T-helper 9 cell (primary cell): ENCODE measurements at places on chromosomes 7 and 10.
A peak's percentile ranks its signal among the peaks of the same experiment; 100 is the strongest.

- no peak for DNase-seq
These were observed 178.8 kb upstream of the NEBL start for GRCh38 chr10:21075880-21076279.

GRCh38 chr7:27202018-27202861, 2.3 kb upstream of the HOXA13 start:
- no peak for DNase-seq

DNA sequence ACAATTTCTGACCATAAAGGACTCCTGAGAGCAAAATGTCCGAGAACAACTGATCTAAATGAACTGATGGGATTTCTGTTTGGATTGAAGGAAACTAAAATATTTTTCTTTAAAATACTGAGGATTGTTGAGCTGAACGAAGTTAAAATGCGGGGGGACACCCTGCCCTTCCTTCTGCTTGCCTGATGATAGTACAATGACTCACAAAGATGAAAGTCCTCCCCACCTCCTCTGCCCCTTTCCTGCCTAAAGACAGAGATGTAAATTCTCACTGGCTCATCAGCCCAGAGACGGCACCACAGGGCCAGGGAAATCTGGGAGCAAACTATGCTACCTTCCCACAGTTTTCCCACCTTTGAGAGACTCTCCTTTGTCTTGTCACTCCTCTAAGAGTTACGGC, 180.6 kb downstream of the PHTF2 start:
- DNase-seq: no peak

- DNase-seq: no peak
These were observed 1.0 kb upstream of the PBLD start for GRCh38 chr10:68333440-68334431.

DNA sequence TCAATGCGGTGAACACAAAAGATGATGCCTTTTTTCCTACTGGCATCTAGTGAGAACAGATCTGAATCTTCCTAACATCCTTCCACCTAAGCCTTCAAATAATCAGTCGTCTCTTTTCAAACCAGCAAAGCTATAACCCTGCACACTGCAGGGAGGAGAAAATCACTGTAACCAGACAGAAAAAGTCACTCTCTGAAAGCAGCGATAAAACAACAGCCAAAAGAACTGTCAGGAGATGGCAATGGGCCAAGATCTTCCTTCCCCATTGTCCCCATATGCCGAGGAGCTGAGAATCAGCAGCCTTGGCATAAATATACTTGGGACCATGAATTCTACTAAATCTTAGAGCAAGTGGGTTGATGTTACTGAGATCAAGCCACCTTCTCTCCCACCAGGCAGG, 13.1 kb downstream of the FZD9 start:
- no peak for DNase-seq

- no peak for DNase-seq
These were observed 10.9 kb upstream of the BHLHA15 start for GRCh38 chr7:98200364-98200763.

GRCh38 chr7:28808796-28809533, 149.2 kb downstream of the TRIL start:
- no peak for DNase-seq

- no peak for DNase-seq
These were observed 220.3 kb downstream of the EBF3 start for GRCh38 chr10:129743738-129744133.

GRCh38 chr7:113405296-113406056, 287.1 kb upstream of the SMIM30 start:
- no peak for DNase-seq

DNA sequence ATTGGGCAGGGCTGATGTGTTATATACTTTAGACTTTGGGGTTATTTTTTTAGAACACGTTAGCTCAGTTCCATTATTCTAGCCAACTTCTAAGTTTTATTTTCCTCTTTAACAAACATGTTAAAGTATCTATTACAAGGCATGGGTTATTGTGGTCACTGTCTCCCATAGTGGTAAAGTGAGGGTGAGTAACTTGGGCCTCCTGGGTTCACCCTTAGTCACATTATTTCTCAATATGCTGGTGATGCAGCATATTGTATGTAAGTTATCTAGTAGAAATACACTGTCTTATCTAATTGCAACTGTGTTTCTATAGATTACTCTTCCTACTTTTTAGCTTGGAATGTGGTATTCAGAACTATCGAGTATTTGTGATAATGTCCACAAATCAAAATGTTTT, 65.9 kb downstream of the BBS9 start:
- DNase-seq: no peak

DNA sequence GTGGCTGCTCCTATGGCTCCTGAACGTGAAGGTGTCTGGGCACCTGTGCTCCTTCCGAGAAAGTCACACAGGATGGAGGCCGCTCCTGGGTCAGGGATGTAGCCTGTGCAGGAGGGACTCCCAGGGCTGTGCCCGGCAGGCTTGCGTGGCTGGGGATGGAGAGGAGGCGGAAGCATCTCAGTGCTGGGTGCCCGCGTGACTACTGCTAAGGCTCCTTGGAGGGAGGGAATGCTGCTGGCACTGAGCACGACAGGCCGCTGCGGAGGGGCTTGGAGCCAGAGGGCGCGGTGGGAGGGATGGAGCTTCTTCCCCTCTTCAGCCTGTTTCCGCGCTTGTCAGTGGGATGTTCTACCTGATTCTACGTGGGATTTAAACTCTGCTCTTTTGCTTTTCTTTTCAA, 35.0 kb downstream of the ADCY1 start:
- no peak for DNase-seq

DNA sequence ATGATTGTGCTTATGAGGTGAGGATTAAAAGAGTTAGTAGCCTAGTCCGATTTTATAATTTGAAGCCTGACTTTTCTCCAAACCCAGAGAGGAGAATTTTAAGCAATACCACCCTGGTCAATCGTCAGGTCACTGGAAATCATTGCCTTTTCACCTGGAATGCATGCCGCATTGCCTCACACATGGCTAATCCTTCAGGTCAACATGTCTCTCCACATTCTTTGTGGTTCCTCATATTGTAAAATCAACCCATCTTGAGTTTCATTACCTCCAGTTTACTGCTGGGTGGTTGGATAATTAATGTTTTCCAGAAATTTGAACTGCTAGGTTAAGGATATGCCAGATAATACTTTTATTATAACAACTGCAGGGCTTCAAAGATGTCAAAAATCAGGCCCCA, 55.6 kb upstream of the SEMA3E start:
- no peak for DNase-seq

DNA sequence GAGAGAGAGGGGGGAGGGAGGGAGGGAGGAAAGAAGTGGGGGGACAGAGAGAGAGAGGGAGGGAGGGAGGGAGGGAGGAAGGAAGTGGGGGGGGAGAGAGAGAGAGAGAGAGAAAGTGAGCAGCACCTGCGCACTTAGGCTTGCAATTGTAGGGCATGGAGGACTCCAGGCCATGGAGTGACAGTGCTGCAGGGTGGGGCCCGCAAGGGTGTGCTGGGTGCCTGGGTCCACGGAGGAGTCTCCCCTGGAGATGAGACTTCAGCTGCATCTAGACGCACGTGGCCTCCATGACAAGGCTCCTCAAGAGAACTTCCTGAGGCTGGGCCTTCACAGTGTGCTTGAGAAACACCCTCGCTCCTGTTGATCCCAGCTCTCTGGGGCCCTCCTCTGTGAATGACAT, 44.5 kb downstream of the CLRN3 start:
- DNase-seq: no peak

GRCh38 chr10:26269754-26270153, 53.2 kb downstream of the GAD2 start:
- no peak for DNase-seq

GRCh38 chr7:39808796-39809481, 141.1 kb upstream of the CDK13 start:
- no peak for DNase-seq

- DNase-seq: no peak
These were observed 43.6 kb downstream of the PDGFA start for GRCh38 chr7:475951-476441.

- DNase-seq: no peak
These were observed 8.3 kb upstream of the FAM133B start for GRCh38 chr7:92598310-92598981.

DNA sequence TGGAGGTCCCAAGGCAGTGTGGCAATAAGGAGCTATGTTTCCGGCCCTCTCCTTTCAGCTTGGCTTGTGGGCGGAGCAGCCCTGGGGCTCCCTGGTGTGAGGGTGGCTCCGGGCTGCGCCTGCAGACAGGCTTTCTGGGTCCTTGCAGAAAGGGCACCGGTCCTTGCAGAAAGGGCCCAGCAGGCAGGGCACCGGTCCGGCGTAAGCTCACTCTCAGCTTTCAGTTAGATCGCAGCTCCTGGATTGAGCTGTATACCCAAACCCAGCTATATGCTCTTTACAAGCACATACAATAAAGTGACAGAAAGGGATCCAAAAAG, 293.8 kb upstream of the SHH start:
- no peak for DNase-seq

DNA sequence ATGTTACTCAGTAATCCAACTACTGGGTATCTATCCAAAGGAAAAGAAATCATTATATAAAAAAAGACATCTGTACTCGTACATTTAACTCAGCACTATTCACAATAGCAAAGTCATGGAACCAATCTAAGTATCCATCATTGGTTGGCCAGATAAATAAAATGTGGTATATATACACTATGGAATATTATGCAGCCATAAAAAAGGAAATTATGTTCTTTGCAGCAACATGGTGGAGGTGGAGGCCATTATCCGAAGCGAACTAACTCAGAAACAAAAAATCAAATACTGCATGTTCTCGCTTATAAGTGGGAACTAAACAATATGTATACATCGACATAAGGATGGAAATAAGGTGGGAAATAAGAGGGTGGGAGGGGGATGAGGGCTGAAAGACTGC, 56.2 kb upstream of the ANTXRL start:
- no peak for DNase-seq

DNA sequence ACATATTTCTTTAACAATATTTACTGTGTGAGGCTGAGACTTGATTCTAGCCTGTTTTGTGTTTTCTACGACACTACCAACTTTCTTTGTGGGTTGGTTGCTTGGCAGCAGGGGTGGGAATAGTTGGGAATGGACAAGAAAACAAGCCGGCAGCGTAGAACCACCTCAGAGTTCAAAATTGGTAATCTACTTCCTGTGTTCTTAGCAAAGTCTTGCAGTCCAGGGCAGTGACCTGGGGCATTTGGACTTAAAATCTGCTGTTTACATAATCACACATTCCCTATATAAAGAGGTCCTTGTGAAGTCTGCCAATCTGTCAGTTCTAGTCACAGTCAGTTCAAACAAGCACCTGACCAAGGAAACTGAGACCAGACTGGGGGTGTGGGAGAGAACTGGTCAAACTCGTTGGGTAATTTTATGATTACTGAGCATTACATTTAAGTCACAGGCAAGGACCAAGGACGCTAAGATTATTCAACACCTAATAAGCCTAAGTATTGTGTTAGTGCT, 167.9 kb downstream of the CPEB3 start:
- DNase-seq: no peak

DNA sequence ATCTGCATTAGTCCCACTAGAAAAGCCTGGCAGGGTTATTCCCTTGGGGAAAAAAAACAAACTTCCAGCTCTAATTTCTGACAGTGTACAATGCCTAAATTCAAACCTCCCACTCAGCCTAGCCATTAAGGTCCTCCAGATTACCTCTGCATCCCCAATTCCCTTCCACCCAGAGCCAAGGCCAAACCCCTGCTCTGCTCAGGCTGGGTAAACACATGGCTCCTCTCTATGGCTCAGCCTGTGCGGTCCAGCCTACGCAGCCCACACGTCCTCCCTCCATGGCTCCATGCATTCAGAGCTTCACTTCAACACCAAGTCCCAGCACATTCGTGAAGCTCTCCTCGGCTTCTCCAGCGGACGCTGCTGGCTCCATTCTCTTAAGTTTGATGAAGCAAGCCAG, 5.2 kb downstream of the DLG5 start:
- no peak for DNase-seq

GRCh38 chr7:85185424-85186082, 1.3 kb downstream of the SEMA3D start:
- no peak for DNase-seq

GRCh38 chr7:147909431-147910148, 681.0 kb upstream of the C7orf33 start:
- DNase-seq: no peak

- DNase-seq: no peak
These were observed 106.7 kb downstream of the CUBN start for GRCh38 chr10:17022896-17023295.

- DNase-seq: no peak
These were observed 15.9 kb downstream of the TDRD1 start for GRCh38 chr10:114195079-114195478.

DNA sequence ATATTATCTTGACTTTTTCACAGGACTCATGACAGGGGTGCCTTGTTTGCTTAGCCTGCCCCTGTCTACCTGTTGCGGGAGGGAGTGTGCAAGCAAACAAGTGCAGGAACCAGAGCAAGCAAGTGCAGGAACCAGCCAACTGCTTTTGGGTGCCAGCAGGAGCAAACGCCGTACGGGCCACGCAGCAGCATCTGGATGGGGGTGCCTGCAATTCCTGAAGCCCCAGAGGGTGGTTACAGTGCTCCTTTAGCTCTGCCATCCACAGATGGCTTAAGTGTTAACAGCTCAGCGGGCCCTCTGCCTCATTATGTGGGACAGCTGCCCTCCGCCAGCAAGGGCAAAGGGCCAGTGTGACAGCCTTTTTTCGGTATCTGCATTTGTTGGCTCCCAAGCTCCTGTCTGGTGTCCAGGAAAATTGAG, 83.5 kb downstream of the MICU1 start:
- no peak for DNase-seq

DNA sequence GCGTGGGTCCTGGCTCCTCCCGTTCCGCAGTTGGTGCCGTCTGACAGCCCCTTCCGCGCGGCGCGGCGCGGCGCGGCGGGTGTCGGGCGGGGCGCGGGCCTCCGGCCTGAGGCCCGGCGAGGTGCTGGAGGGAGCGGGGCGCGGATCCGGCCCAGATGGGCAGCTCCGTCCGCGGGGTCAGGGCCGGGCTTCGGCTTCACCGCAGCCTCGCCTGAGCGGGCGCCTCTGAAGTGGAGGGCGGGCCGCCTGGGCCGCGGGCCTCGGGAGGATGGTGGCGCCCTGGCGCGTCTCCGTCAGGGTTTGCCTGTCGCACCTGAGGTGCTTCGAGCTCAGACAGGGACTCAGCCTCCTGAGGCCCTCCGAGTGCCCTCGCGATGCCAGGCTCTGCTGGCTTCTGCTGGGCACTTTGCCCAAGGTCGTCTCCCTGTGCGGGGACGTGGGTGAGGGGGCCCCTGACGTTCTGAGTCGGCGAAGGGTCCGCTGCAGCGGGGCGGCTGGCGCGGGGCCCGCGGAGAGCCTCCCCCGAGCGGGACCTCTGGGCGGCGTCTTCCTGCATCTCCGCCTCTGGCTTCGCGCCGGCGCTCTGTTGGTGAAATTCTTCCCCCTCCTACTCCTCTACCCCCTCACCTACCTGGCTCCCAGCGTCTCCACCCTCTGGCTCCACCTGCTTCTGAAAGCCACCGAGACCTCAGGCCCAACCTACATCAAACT, 473 bp downstream of the ADCK2 start:
- DNase-seq: peak; percentile 37
